ENCODE measurements at places on chromosomes 5 and 9. TPM values are rescaled to one million over a fixed set of nuclear protein-coding genes. Genes with fewer than 3 reads are reported as not detected.

PCA3 gene
- 0.16 TPM for total RNA-seq

DNA sequence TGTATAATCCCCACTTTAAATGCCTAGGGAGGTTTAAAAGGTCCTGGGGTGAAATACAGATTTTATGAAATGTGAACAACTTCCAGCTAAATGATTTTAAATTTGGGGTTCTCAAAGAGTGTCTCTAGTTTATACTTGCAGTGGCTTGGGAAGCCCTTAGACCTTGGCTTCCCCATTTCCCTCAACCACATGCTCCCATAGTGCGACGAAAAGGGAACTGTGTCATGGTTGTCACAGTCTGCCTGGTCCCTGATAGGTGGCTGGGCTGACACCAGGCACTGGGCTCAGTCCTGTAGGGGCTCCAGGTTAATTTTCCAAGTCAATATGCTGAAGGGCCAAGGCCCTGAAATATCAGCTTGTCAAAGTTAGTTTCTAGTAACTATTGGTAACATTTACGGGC lies 10.4 kb upstream of the CXCL14 start:
- no peaks in the 10 kb centered on the region for H3K4me1 ChIP-seq
- H3K4me3 ChIP-seq: no peak overlapping the region
- no peaks in the 10 kb centered on the region for H3K36me3 ChIP-seq
- no peaks in the 10 kb centered on the region for H3K27me3 ChIP-seq
- no peak overlapping the region for H3K27ac ChIP-seq
- DNase-seq: no peak

- H3K36me3 ChIP-seq: no peaks in the 10 kb centered on the region
- no peak overlapping the region for H3K27ac ChIP-seq
- no peaks in the 10 kb centered on the region for H3K4me1 ChIP-seq
- H3K27me3 ChIP-seq: no peaks in the 10 kb centered on the region
- H3K4me3 ChIP-seq: no peak overlapping the region
- DNase-seq: no peak
These were observed 10.0 kb upstream of the MYORG start for GRCh38 chr9:34386656-34387055.

DNA sequence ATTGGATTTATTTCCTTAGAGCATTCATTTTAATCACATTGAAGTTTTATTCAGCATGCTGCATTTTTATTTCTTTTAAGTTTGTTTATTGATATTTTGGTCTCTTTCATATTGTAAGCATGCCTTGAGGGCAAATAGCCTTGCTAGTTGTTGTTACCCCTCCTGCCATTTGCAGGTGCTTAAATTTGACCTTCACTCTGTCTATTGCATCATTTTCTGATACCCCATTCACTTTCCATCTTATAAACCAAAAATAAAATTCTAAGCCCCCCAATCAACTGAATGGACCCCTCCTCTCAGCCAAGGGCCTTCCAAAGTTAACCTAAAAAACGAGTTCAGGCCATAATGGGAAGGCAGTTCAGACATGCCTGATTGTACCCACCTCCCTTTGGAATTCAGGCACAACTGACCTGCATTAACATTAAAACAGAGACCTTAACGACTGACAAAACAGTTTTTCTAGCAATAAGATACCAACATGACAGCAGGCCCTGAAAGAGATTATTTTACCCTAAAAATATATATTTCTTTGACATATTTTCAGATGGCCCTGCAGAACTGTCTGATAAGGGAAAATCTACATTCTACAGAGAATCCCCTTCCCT lies 32.1 kb downstream of the TARS1 start:
- no peak overlapping the region for H3K27ac ChIP-seq
- no peaks in the 10 kb centered on the region for H3K4me1 ChIP-seq
- no peaks in the 10 kb centered on the region for H3K27me3 ChIP-seq
- H3K36me3 ChIP-seq: no peaks in the 10 kb centered on the region

DNA sequence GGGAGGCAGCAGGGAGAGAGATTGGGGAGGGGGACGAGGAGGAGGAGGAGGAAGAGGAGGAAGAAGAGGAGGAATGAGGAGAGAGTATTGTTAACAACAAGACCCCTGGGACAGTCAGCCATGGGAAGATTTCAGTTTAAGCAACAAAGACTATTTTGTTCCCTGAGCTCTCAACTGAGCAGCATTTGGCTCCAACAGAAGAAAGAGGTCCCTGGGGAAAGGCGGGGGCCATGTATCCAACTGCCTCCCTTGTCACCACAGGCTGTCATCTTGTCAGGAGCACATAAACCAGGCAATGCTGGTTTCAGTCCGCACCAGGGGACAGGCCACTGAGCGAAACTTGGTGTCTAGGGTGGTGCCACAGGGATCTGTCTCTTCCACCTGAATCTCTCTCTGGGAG lies 316.1 kb downstream of the TLE1 start:
- H3K36me3 ChIP-seq: no peaks in the 10 kb centered on the region
- H3K27ac ChIP-seq: peak overlapping the region; percentile 31
- no peak for DNase-seq
- H3K27me3 ChIP-seq: no peaks in the 10 kb centered on the region
- H3K4me1 ChIP-seq: no peaks in the 10 kb centered on the region

MAP1B gene
- total RNA-seq: 271 TPM

DOK3 gene
- total RNA-seq: 1.6 TPM

- H3K4me1 ChIP-seq: no peaks in the 10 kb centered on the region
- peaks cover 16% of the 10 kb centered on the region for H3K27me3 ChIP-seq
- H3K27ac ChIP-seq: peak overlapping the region; percentile 89
- H3K36me3 ChIP-seq: no peaks in the 10 kb centered on the region
These were observed 20.3 kb downstream of the ANXA2R start for GRCh38 chr5:43019614-43020398.

SLC26A2 gene
- 30.2 TPM for total RNA-seq

DNA sequence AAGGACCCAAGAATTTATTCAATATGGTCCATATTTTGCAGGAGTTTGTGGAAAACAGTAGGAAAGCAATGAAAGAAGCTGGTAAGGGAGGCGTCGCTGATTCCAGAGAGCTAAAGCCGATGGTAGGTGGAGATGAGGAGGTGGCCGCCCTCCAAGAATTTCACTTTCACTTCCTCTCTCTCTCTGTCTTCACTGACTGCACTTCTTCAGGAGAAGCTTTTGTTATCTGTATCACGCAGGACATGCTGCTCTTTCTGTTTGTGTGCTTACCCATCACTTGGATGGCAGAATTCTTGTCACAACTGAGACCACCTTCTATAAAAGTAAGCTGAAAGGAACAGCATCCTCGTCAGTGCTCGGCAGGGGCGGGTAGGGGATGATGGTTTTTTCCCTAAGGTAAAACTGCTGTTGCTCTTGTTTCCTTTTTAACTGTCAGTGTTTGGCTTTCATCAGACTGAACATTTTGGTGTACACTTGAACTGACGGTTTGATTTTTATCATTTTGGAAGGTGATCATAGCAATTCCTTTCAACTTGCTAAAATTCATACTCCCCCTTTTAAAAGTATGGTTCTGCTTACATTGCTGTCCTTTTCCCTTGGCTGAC lies 62.4 kb upstream of the FSD1L start:
- H3K4me1 ChIP-seq: no peaks in the 10 kb centered on the region
- peak overlapping the region; percentile 41 for H3K4me3 ChIP-seq
- H3K36me3 ChIP-seq: no peaks in the 10 kb centered on the region
- DNase-seq: peak; percentile 38

ORM2 gene
- 2.9 TPM for total RNA-seq

GRXCR2 gene
- total RNA-seq: 0.29 TPM

SPARC gene
- 220 TPM for total RNA-seq

GRCh38 chr9:127972236-127972871 lies 8.4 kb downstream of the EEIG1 start:
- H3K36me3 ChIP-seq: no peaks in the 10 kb centered on the region
- H3K27me3 ChIP-seq: no peaks in the 10 kb centered on the region
- peaks cover 40% of the 10 kb centered on the region for H3K4me1 ChIP-seq
- no peak for DNase-seq
- peak overlapping the region; percentile 50 for H3K4me3 ChIP-seq
- H3K27ac ChIP-seq: peak overlapping the region; percentile 99

GRCh38 chr5:154732212-154732611 lies 23.0 kb upstream of the LARP1 start:
- H3K4me3 ChIP-seq: no peak overlapping the region
- no peaks in the 10 kb centered on the region for H3K4me1 ChIP-seq
- H3K27me3 ChIP-seq: no peaks in the 10 kb centered on the region
- DNase-seq: no peak
- H3K36me3 ChIP-seq: no peaks in the 10 kb centered on the region

Measured in breast epithelium (tissue), 4 donors.